ENCODE measurements at places on chromosomes 6 and 20.

- no peak for DNase-seq
These were observed 24.7 kb upstream of the HELZ2 start for GRCh38 chr20:63598479-63599395.

GRCh38 chr6:157673596-157673995, 149.4 kb upstream of the SNX9 start:
- DNase-seq, result no peak

GRCh38 chr6:35449287-35449881, 2.8 kb upstream of the FANCE start:
- DNase-seq, result peak; percentile 52

- no peak for DNase-seq
These were observed 266.7 kb downstream of the CDH26 start for GRCh38 chr20:60224914-60225313.

DNA sequence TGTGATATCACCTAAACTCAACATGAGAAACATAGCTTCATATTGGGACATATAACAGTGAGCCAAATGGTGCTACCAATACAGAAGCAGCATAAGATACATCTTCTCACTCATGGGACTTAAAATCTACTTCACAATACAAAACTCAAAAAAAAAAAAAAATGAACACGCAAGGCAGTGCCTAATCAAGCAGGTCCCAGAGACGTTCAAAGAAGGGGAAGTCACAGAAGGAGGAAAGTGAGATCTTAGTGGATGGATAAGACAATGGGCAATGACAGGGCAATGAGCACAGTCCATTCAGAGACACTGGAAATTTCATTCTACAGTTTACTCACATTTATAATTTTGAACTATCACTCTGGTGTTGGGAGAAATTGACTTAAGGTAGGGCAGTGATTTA, 88.3 kb downstream of the FAM50B start:
- DNase-seq, result no peak

DNA sequence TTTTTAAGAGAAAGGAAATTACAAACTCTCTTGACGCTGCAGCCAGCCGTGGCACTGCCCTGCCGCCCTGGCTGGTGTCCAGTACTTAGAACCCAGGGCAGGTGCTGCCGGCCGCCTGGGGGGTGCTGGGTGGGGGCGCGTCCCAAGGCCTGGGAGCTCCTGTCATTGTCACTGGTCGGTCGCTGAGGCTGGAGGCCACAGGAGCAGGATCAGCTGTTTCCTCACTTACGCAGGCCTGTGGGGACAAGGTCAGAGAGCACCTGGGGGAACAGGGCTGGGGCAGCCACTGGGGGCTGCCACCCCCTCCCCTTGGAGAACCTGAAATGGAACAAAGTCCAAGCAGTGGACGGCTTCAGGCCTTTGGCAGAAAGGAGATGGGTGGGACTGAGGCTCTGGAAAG, 5.6 kb downstream of the BIRC7 start:
- DNase-seq, result no peak

- DNase-seq, result no peak
These were observed 156.2 kb upstream of the THBS2 start for GRCh38 chr6:169409742-169410312.

DNA sequence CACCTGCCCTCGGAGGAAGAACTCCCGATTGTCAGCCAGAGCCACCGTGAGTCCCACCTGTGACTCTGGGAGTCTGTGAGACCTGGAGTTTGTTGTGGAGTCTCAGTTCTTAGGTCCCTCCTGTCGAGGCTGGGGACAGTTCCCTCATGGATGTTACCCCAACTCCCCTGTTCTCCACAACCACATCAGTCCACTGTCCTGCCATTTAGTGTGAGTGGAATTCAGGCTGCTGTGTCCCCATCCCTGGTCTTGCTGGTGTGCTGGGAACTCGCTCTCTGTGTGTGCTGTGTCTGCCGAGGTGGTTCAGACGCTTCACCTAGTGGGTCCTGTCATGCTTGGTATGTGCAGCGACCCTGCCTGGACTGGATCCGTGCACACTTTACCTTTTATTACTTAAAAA, 163.2 kb downstream of the DTNBP1 start:
- no peak for DNase-seq

DNA sequence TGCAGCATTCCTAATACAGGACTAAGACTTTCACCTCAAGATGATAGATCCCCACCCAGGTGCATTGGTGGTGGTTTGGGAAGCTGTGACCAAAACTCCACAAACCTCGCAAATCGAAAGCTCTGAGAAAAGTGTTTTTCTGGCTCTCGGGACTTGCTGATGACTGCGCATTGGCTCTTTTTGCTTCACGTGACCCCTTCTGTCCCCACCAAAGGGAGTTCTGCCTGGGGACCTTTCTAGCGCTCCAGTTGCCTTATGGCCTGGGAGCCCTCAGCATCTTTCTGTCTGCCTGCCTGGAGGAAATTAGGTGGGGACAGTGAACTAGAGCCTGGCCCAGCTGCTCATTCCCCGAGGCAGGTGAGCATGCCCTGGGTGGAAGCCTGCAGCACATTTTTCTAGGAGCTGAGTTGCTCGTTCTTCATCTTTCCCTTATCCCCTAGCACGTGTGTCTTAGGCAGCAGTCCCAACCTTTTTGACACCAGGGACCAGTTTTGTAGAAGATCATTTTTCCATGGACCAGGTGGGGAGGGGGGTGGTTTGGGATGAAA, 90.2 kb downstream of the TXNDC5 start:
- DNase-seq, result no peak

DNA sequence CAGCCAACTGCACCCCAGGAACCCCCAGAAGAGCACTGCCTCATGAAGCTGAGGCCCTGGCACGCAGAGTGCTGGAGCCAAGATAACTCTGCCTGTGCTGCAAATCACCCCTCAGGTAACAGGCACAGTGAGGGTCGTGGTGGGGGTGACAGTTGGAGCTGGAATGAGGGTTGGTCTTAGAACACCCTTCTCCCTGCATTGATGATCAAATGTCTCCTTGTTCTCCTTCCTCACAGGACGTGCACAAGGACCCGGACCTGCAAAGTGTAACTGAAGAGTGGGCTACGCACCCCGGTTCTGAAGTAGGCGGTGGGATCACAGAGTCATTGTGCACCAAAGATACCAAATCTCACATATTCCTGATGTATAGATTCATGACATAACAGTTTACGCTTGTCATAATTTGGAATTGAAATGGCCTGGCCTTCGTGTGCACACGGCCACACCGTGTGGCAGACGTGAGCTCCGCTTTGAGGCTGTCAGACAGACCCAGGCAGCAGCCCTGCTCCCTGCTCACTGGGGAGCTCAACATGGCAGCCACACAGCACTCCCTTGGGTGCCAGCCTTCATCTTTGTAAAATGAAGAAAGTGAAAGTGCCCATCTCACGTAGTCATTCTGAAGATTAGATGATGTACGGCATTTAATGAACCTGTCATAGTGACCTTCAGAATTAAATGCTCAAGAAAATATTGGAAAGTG, 8.8 kb downstream of the THBS2 start:
- no peak for DNase-seq

- no peak for DNase-seq
These were observed 172.5 kb upstream of the FERMT1 start for GRCh38 chr20:6295127-6295866.

- no peak for DNase-seq
These were observed 26.1 kb upstream of the ADTRP start for GRCh38 chr6:11804701-11805100.

GRCh38 chr6:136113736-136114173, 136.4 kb downstream of the MTFR2 start:
- peak; percentile 88 for DNase-seq

DNA sequence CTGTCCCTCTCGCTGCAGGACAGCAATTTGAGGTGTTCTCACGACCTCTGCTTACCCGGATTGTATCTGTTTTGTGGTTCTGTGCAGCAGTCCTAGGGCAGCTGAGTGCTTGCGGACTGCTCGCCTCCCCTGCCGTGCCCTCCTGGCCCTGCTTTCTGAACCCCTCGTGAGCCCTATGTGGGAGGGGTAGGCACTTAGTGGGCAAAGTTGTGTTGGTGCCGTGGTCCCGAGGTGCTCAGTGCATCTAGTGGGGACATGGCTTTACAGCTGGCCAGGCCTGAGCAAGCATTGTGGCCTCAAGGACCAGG, 5.2 kb downstream of the TMEM181 start:
- DNase-seq, result no peak

DNA sequence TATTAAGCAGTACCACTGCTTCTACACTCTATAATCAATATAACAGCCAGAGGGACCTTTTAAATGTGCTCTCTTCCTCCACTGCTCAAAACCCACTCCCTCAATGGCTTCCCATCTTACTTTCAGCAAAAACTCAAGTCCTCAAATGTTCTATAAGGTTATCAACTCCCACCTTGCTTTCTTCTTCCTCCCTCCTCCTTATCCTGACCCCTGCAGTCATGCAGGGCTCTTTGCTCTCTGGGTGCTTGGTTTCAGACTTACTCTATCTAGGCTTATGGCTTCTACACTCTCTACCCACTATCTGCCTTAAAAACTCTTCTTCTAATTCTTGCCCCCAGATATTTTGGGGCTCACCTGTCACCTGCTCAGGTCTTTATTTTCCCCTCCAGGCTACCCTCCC, 5.3 kb downstream of the ARHGAP18 start:
- DNase-seq, result no peak

DNA sequence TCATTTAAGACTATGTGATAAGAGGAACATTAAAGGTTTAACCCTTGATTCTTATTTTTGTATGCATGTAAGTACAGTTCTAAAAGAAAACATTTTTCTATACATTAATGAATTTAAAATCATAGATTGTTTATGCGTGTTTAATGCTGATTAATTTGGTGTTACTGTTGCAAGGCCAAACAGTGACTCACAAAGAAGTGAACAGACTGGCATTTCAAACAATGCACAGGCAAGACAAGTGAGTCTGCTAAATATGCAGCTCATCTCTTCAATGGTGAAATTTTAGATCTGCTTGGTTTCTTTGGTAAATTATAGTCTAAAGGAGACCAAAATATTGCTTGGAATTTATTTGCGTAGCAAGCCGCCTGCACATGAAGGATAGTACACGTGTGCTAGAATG, 417.4 kb upstream of the SOX4 start:
- DNase-seq, result no peak

- DNase-seq, result no peak
These were observed 6.6 kb upstream of the TBC1D7 start for GRCh38 chr6:13334953-13335352.

- no peak for DNase-seq
These were observed 119.0 kb downstream of the ADGRG6 start for GRCh38 chr6:142420802-142421201.

- DNase-seq, result no peak
These were observed 93.6 kb downstream of the INSM1 start for GRCh38 chr20:20461551-20461950.

DNA sequence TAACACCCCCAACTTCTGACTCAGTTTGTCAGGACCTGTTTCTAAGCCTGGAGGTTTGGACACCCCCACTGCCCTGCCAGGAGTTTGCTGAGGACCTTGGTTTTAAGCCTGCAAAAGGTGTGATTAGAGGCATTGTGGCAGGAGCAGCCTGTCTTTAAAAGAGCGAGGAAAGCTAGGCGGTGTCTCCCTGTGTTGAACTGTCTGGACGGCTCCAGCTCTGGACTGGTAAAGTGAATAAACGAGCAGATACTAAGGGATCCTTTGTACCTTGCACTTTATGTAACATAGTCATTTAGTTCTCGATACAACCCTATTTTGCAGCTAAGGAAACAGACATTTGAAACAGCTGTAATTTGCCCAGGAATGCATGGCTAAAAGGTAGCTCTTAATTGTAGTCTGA, 14.4 kb downstream of the FAM83D start:
- DNase-seq, result no peak

- no peak for DNase-seq
These were observed 24.8 kb downstream of the SNX9 start for GRCh38 chr6:157847846-157848245.

GRCh38 chr20:25160467-25160866, 35.0 kb upstream of the ENTPD6 start:
- no peak for DNase-seq

- peak; percentile 3 for DNase-seq
These were observed 128.2 kb downstream of the FRK start for GRCh38 chr6:115932481-115932880.

DNA sequence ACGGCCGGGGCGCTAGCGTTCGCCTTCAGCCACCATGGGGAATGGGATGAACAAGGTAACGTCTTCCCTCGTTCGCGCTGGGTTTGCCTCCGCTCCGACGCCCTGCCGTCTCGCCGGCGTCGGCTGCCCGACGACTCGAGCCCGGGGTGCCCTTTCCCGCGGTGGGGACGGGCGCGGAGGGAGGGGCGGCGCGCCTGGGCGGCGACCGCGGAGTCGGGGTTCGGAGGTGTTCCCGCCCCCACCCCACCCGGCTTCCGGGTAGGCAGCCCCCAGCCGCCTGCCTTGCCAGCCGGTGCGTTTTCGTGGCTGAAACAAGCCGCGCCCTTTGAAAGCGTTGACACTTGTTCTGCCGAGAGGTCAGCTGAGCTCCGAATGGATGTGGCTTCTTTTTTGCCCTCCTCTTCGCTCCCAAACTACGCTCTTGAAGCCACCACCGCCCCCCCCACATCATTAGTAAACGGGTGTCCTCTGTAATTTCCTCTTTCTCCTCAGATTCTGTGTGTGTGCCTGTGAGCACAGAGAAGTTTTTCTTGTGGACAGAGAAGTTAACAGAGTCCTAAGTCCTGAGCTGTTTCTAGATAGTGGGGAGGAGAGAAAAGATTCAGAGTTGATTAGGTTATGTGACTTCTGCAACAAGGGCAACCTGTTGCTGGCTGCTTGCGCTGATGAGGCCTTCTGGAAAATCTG, 362 bp downstream of the DUSP22 start:
- DNase-seq, result no peak

- no peak for DNase-seq
These were observed 139.6 kb downstream of the AIG1 start for GRCh38 chr6:143200167-143200770.

- peak; percentile 18 for DNase-seq
These were observed 36.3 kb upstream of the CLIC5 start for GRCh38 chr6:46051962-46052361.

- DNase-seq, result no peak
These were observed 51.2 kb upstream of the NEDD9 start for GRCh38 chr6:11283629-11284028.

- no peak for DNase-seq
These were observed 23.1 kb downstream of the VPS52 start for GRCh38 chr6:33248643-33248931.

GRCh38 chr20:60011512-60012507, 53.6 kb downstream of the CDH26 start:
- DNase-seq, result no peak

DNA sequence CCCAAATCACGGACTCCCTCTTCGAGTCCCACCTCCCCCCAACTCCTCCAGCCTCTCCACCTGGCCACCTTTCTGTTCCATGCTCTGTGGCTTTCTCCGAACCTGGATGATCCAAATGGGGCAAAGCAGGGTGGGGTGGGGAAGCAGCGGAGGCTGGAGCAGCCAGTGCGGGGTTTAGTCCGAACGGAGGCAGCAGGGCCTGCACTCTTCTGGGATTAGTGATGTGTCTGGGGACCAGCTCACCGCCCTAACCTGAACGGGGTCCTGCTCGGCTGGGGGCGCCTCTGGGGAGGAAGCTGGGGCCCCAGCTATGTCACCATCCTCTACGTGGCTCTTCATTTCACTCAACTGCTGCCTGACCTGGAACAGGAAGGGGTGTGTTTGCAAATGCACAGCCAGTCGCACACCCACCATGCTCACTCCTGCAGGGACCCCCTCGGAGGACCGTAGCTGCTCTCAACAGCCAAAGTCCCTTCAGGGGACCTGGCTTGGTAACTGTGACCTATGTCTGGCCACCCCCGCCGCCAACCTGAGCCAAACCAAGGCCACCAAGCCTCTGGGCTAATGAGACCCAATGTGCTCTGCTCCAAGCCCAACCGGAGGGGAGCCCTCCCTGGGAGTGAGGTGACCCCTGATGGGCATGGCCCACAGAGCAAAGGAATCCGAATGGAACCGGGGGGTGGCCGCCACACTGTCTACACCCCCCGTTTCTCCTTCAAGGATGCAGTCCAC, 46.8 kb downstream of the DSTN start:
- DNase-seq, result no peak
